ENCODE measurements at places on chromosomes 1 and 21.
A peak's percentile ranks its signal among the peaks of the same experiment; 100 is the strongest.

GRCh38 chr21:41431788-41432548 lies 5.9 kb downstream of the MX1 start:
- DNase-seq = no peak

GRCh38 chr1:114341299-114341698 lies 169.7 kb downstream of the TRIM33 start:
- DNase-seq = no peak

- no peak for DNase-seq
Observed at GRCh38 chr1:15262706-15263105, 15.7 kb downstream of the FHAD1 start.

GRCh38 chr1:23496490-23497181 lies 12.7 kb upstream of the ASAP3 start:
- no peak for DNase-seq

- peak; percentile 73 for DNase-seq
Observed at GRCh38 chr1:54305906-54306514, 100.2 kb downstream of the SSBP3 start.

- no peak for DNase-seq
Observed at GRCh38 chr21:19130379-19131028, 726.9 kb upstream of the TMPRSS15 start.

DNA sequence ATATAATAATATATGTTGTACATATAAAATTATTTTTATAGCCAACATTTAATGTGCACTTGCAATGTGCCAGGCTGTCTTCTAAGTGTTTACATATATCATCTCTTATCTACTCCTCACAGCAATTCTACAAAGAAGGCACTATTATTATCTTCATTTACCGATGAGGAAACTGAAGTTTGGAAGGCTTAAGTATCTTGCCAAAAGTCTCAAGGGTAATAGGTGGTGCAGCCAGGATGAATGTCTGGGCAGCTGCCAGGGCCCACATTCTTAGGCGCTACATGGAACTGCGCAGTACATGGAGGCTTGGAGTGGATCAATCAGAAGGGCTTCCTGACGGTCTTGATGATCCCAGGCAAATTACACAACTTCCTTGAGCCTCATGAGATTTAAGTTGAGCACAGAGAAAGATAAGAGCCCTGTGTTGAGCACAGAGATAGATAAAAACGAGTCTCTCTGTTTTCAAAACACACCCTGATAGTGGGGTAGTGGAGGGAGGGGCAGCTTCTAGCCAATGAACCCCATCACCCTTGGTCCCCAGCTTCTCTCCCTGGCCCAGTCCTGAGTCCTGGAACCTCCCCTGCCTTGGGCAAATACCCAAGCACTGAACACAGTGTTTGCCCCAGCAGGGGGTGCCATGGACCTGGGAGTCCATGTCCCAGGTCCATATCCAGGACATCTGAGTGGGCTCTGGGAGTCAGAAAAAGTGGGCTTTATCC lies 9.2 kb downstream of the POU3F1 start:
- no peak for DNase-seq

DNA sequence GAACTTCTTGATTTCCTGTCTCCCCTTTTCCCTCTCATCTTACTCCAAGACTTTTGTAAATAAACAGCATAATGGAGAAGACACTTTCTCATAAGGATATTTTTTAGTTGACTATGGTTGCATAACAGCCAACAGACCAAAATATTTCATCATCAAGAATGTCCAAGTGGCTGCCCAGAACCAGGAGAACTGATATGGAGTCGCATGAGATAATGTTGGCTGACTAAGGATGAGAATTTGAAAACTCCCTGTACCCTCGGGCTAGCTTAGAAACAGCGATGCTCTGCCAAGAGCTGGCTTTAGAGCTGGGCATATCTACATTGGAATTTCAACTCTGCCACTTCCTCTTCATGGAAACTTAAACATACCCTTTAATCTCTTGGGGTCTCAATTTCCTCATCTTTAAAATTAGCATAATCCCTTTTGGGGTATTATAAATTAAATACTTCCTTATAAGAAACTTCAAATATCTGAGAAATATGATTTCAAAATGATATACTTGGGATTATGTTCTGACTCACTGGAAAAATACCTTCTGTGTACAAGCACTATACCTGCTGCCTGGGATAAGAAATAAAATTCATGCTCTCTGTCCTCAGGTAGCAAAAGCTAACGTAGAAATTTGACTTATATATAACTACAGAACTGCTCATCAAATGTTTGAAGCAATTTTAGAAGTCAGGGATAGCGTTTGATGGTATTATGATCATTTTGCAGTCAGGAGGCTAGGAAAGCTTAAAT lies 777.3 kb downstream of the LTN1 start:
- DNase-seq = peak; percentile 89

DNA sequence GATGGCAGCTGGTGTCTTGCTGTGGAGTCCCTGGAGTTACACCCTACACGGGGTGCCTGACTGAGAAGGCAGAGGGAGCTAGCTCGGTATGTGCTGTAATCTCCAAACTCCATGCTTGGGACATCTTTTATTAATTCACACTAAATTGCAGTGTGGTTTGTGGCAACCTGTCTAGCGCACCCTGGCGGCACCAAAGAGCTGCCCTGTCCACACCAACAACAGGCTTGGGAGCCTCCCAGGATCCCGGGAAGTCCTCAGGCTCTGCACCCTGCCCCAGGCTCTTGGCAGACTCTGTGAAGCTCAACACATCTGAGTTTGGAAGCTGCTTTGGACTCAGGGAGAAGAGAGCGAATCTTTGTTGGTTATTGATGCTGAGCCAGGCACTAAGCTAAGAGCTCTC lies 138.9 kb downstream of the IGSF21 start:
- no peak for DNase-seq

DNA sequence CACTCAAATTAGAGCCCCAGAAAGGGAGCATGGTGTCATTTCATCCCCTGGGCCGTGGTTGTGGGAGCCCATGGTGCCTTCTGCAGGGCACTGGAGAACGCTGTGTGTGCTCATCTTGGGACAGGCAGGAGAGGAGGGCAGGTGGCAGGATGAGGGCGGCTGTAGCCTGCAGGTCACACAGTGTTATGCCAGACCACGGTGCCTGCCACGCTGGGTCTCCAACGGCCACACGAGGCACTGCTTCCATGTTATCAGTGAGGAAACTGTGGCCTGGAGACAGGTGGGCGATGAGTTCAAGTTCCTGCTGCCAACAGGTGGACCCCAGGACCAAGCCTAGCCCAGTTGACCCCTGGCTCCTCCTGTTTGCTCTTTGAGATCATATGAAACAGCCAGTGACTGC lies 21.0 kb downstream of the ABCG1 start:
- no peak for DNase-seq

- DNase-seq = no peak
Observed at GRCh38 chr1:233569636-233570035, 44.3 kb upstream of the KCNK1 start.

- peak; percentile 2 for DNase-seq
Observed at GRCh38 chr1:34500451-34500850, 254.4 kb upstream of the GJB5 start.

DNA sequence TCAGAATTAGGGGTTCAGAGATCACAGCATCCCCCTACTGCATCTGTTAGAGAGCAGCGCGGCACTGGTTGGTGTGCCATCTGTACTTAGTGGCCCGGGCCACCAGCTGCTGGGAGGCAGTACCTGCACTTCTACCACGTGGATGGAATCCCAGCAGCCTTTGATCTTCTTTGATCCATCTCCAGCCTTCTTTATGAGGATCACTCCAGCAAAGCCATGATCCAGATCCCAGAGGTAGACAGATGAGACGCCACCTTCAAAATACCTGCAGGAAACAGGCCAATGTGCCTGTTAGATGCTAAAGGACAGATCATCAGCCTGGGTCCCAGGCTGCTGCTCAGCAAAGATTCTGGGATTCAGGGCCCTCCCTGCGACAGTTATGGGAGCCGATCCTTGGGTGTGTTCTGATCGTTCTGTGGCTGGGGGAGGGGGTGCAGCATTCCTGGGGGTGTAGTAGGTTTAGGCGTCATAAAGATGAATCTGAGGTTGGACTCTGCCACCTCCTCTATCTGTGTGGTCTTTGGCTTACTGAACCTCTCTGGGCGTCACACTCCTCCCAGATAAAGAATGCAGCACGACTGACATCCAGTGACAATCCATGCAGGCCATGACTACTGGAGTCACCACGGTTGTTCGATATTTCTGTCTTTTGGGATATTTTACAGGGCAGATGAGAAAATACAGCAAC lies 45.3 kb downstream of the SLC66A1 start:
- no peak for DNase-seq

DNA sequence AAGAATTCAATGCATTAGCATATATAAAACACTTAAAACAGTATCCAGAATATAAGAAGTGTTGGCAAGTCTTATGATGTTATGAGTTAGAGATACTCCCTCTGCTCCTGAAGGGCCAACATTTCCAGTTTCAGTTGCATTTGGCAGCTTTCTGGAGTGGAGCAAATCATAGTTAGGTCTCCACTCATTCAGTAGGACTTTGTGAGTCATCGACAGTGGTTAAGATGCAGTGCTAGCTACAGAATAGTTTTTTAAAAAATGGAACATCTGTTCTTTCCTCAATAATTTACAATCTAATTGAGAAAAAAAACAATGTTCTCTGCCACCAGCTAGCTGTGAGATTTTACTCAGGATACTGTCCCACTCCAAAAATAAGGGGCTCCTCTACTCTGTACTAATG lies 389.1 kb downstream of the HLX start:
- DNase-seq = peak; percentile 58

DNA sequence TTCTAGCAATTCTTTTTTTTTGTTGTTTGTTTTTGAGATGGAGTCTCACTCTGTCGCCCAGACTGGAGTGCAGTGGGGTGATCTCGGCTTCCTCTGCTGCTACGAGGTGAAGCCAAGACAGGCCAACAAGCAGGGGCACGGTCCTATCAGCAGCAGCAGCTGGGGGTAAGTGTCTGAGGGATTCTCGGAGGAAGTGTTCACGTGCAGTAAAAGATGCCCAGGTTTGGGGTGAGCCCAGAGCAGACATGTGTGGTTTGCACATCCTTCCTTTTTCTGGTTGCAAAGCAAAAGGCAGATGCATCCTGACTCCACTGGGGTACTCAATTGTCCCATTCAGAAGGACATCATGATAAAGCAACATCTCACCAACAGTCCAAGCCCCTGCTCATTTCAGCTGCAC lies 27.7 kb downstream of the PIGP start:
- DNase-seq = no peak

GRCh38 chr1:21668951-21669257 lies 253 bp downstream of the RAP1GAP start:
- DNase-seq = no peak

DNA sequence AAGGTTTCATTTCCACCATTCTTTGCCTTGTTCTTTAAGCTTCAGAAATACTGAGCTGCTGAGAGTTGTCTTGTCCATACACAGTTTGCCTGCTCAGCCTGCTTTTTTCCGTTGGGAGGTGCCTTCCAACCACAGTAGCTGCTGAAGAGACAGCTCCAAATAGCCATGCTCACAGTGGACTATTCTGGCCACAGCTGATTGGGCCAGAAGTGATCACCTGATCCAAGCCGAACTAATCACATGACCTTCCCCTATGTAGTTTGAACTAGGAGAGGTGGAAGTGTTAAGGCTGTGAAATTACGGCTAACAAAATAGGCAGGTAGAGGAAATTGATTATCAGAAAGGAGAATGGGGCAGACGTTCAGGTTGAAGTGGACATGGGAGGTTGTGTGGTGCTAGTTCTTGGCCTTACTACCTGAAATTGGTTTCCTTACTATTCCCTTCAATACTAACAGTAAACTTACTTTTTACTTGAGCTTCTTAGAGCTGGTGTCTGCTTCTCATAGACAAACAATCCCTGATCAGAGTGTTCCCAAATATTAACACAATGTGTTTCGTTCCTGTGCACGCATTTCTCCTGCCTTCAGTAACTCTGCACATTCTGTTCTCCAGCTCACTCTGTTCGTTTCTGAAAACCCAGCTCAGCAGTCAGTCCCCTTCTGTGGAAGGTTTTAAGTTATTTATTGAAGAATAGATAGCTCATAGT lies 136.1 kb downstream of the RWDD3 start:
- DNase-seq = no peak

DNA sequence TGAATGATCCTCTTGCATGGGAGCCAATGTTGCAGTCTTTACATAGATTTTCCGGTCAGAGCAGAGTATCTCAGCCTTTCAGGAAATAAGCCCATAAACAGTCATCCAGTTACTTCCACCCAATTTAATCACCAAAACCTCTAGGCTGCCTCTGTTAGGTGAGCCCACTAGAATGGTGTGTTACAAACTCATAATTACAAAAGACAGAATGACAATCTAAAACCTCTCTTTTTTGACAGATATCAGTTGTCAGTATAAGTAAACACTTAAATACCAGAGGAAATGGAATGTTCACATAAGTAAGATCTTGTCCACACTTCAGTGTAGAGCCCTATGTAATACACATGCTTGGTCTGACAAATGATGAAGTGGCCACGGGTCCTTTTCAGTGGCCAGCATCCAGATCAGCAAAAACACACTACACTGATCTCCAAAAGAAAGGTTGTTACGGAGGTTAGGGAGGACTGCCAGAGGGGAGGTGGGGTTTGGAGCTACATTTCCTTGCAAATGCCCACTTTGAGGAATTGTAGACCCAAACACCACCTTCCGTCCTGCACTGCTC lies 71.3 kb upstream of the FBXO28 start:
- no peak for DNase-seq

DNA sequence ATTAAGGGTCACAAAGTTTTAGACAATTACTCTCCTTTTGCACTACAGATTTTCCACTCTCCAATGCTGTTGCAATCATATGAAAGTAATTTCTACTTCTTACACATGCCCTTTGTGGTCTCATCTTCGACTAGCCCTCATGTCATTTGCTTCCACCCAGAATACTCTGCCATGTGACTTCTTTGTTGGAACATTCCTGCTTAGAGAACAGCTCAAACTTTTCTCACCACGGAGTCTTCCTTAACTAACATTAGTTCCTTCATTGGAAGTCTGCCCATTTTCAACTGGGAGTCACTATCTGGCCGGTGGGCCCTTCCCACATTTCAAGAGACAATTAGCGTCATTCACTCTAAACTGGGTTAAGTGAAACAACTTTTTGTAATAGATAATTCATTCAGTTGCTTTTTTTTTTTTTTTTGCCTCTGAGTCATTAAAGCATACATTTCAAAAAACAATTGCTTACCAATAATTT lies 142.6 kb upstream of the PALMD start:
- peak; percentile 97 for DNase-seq

- peak; percentile 93 for DNase-seq
Observed at GRCh38 chr1:228378090-228378872, 28.4 kb downstream of the TRIM11 start.

Data from cardiac muscle cell (in vitro differentiated cells and primary cell).